ELF-1 (cell line): ENCODE measurements at places on chromosomes 4 and X.
A peak's percentile ranks its signal among the peaks of the same experiment; 100 is the strongest.

DNA sequence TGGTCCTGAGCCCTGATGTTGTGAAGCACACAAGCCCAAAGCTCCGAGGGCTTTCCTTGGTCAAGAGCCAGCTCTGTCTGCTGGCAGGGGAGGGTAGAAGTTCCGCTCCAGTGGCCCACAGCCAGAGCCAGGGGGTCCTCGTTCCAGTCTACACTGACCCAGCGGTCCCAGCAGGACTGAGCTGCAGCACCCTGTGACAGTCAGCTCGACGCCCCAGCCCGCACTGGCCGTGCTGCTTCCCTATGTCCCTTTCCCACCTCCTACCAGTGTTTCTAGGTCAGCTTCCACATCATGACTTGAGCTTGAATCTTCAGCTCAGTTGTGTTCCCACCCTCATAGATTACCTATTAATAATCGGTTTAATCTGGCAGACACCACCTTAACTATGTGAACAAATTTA lies 22.5 kb upstream of the DCTD start:
- no peak for DNase-seq

GRCh38 chr4:176902710-176903323 lies 110.1 kb upstream of the VEGFC start:
- no peak for DNase-seq

DNA sequence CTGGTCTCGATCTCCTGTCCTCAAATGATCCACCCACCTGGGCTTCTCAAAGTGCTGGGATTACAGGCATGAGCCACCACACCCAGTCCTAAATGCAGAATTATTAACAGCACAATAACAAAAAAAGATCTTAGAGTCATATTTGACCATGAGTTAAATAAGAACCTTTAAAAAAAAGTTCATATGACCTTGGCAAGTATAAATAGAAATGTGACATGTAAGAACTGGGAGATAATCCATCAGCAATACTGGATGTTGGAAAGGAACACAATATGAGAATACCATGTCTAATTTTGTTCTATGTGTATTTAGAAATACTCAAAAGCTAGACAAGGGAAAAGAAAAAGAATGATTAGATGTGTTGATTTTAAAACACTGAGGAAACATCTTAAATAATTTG lies 231.6 kb downstream of the RAPGEF2 start:
- no peak for DNase-seq

GRCh38 chrX:49912861-49913260 lies 9.5 kb upstream of the CLCN5 start:
- DNase-seq: no peak

DNA sequence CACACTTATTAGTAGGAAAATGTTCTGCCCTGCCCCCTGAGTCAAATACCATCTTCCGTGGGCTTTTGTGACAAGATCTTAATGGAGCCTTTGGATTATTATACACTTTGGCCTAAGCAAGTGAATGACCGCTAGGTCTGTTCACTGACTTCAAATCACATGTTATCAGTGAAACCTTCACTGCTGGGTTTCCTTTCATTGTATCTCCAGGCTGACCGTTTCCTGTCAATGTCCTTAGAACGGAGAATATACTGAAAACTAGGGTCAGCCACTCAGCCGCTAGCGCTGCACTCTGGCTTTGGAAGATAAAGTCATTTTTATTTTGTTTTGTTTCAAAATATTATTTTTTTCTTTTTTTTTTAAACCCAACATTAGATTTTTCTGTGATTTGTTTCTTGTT lies 107.0 kb upstream of the TLL1 start:
- DNase-seq: no peak

- DNase-seq: no peak
Observed at GRCh38 chr4:159367781-159368080, 264.9 kb downstream of the RAPGEF2 start.

- peak; percentile 61 for DNase-seq
Observed at GRCh38 chr4:142846729-142847596, 862 bp upstream of the INPP4B start.

- no peak for DNase-seq
Observed at GRCh38 chr4:185242749-185243533, 33.5 kb downstream of the SNX25 start.

- no peak for DNase-seq
Observed at GRCh38 chr4:109944591-109944990, 31.9 kb downstream of the EGF start.

GRCh38 chrX:74383611-74384010 lies 37.7 kb upstream of the SLC16A2 start:
- DNase-seq: peak; percentile 69

DNA sequence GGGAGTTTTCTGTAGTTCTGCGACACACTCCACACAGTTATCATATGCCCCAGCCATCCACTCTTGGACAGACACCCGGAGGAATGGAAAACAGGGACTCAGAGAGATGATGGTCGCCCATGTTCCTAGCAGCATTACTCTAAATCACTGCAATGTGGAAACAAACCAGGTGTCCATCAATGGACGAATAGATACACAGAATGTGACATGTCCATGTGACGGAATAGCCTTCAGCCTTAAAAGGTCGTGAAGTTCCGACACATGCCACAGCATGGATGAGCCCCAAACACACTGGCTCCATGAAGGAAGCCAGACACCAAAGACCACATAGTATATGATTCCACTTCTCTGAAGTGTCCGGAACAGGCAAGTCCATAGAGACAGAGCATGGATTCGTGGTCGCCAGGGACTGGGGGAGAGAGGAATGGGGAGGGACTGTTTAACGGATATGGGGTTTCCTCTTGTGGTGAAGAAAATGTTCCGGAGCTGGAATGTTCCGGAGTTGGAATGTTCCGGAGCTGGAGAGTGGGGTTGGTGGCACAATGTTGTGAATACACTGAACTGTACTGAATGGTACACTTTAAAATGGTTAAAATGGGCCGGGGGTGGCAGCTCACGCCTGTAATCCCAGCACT lies 28.7 kb upstream of the AFAP1 start:
- DNase-seq: no peak
